T-helper 17 cell (primary cell): ENCODE measurements at places on chromosomes 11 and 22.

DNA sequence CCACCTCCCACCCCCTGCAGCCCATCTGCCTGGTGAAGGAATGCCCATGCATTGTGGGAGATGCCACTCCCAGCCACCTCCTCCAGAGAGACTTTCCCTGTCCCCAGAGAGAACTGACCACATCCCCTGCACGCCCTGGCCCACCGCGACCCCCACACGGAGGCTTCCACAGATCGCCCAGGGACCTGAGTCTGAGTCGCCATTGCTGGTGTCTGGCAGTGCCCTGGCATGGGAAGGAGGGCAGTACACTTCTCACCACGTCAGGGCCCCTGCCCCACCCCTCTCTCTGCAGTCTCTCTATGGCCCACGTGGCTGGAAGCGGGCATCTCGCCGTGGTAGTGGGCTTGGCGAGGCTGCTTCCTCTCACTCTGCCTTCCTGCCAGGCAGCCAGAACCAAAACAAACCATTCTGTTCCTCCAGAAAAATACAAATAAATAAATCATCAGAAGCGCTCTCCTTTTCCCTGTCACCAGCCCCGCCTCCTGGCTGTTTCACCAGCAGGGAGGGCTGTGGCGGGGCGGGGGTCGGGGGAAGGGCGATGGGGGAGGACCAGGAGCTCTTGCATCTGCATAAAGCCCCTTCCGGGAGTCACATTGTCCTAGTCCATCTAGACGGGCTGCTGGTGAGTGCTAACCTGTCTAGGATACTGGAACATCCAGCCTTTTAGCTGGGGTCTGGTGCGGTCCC is 20.9 kb downstream of the SHISAL1 start:
- no peak for DNase-seq

- DNase-seq: no peak
Measured at GRCh38 chr11:132648851-132649250, 883.5 kb downstream of the OPCML start.

DNA sequence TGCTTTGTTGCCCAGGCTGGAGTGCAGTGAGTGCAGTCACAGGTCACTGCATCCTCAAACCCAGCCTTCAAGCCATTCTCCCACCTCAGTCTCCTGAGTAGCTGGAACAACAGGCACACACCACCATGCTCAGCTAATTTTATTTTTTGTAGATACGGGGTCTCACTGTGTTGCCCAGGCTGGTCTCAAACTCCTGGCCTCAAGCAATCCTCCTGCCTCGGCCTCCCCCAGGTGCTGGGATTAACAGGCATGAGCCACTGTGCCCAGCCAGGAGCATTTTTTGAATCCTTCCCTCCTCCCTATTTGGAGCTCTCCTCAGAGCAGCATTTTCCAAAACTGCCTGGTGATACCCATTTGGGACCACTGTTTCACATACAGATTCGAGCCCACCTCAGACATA is 77.2 kb downstream of the NCAPD3 start:
- DNase-seq: no peak

DNA sequence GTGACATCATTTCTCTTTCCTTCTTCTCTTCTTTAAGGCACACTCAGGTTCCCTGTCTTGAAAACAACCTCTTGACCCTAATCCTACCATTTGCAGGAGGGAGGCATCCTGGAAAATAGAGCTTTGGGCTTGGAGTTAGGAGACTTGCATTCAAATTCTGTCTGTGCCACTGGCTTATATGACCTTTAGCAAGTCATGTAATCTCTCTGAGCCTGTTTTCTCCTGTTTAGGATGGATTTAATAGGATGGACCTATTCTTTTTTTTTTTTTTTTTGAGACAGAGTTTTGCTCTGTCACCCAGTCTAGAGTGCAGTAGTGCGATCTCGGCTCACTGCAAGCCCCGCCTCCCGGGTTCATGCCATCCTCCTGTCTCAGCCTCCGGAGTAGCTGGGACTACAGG is 25.1 kb upstream of the CCDC134 start:
- no peak for DNase-seq

DNA sequence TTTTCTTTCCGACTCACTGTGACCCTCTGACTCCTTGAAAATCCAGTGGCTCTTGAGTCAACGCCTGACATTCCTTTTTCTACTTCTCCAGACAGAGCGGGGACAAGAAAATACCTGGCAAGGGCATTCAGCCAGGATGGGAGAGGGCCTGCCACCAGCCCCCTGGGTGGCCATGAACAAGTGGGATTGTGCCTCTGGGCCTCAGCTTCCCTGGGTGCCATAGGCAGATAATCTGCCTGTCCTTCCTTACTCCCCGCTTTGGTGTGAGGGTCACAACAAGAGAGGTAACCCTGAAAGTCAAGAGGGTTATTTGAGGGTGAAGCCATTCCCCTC is 613.9 kb upstream of the CADM1 start:
- DNase-seq: no peak

GRCh38 chr22:25728071-25728470 is 13.9 kb upstream of the MYO18B start:
- DNase-seq: no peak

GRCh38 chr11:64094463-64095260 is 58.9 kb downstream of the FLRT1 start:
- no peak for DNase-seq

DNA sequence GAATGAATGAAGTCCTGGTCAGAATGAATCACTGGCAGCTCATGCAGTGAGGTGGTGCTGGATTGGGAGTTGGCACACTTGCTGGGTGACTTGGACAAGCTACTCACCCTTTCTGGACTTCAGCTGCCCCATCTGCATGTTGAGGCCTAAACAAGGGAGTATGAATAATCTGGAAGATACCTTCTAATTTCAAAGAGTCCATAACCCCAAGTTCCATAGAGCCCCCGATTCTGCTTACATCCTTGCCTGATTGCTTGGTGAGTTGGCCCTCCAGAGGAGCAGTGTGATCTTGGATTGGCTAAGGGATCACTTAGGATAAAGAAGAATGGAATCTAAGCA is 18.3 kb upstream of the ACCSL start:
- no peak for DNase-seq

- DNase-seq: no peak
Measured at GRCh38 chr22:31651664-31652063, 10.4 kb downstream of the PISD start.

- no peak for DNase-seq
Measured at GRCh38 chr11:133476570-133477250, 55.6 kb downstream of the OPCML start.

GRCh38 chr11:19912115-19912957 is 199.7 kb downstream of the NAV2 start:
- no peak for DNase-seq

GRCh38 chr11:107962181-107962580 is 33.9 kb downstream of the RAB39A start:
- DNase-seq: no peak

DNA sequence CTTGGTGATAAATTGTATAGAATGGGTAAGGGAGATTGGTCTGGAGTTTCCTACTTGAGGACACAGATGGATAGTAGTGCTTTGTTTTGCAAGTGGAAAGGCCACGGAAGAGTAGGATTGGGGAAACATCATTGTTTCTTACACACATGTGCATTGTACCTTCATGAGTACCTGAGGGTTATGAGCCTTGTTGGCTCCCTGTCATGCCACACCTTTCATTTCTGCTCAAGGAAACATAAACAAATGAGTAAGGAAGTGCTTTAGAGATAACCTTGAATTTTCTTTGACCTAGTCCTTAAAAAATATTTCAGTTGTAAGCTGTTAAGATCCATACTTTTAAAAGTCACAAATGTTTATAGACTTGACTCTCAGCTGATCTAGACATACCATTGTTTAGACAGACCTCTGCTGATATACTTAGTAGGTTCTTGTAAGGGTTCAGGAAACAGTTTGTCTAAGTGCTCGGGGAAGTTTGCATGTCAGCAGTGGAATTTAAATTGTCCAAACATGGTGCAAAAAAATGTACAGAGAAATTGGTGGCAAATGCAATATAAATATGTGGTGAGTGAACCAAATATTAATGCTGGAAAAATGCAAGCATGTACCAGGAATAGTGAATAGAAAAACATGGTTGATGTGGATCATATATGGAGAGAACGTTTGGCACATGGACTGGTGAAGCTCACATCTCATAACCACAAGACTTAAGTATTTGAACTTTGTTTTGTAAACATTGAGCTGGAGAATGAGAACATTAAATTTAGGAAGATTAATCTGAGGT is 40.9 kb downstream of the GAS2 start:
- DNase-seq: no peak

- no peak for DNase-seq
Measured at GRCh38 chr11:15233371-15234165, 118.8 kb downstream of the INSC start.

GRCh38 chr11:117231842-117232091 is at the start of gene PCSK7:
PCSK7 (minus strand) TSS chr11:117232073; CDS start chr11:117229844, 2,229 bp downstream.
- DNase-seq: peak; percentile 18

DNA sequence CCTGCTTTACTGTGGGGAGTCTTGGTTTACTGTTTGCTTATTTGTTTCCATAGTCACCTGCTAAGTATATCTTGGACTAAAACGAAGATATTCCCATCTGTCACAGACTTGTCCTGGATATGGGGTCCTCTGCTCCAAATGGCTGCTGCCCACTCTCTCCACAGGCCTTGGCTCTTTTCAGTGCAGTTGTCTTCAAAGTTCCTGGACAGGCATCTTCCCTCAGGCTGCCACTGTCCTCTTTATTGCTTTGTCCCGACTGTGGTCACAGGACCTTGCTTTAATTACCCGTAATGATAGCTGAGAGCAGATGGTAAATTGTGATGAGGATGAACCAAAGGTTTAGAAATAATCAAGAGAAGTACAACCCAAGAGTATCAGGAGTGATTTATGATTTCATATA is 713.9 kb upstream of the CCDC179 start:
- DNase-seq: no peak

GRCh38 chr11:117754030-117754429 is 43.0 kb downstream of the DSCAML1 start:
- no peak for DNase-seq

DNA sequence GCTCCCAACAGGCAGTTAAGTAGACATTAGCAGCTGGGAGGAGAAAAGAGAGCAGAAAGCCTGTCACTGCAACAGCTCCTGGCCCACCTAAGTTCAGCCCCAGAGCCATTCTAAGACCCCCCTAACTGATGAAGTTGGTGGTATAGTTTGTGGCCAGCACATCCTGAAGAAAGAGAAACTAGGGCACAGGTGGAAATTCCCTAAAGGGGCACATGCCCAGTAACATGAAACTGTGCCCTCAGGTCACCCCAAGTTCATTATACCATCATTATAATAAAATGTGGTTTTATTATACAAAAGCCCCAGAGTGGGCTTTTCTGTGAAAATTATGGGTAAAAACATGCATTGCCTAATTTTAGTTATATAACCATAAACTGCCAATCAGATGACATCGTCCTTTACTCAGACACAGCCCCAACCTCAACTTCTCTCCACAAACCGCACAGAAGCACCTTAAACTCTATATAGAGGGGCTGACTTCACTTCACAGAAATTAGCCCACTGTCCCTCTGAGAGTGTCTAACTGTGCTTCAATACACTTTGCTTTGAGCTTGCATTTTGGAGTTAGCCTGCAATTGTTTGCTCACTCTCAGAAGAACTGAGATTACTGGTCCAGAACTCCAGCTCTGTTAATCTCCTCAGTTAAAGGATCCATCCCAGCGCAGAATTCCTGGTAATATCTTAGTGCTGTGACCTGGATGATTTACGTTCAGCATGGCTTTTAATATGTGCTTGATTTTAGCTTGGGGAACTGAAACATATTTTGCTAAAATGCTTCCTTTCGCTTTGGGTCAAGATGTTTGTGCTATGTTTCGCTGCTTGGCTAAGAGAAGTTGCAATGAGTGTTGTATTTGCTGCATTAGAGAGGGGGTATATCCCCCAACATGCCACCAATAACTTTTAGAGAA is 1.8 kb upstream of the APOL3 start:
- no peak for DNase-seq

DNA sequence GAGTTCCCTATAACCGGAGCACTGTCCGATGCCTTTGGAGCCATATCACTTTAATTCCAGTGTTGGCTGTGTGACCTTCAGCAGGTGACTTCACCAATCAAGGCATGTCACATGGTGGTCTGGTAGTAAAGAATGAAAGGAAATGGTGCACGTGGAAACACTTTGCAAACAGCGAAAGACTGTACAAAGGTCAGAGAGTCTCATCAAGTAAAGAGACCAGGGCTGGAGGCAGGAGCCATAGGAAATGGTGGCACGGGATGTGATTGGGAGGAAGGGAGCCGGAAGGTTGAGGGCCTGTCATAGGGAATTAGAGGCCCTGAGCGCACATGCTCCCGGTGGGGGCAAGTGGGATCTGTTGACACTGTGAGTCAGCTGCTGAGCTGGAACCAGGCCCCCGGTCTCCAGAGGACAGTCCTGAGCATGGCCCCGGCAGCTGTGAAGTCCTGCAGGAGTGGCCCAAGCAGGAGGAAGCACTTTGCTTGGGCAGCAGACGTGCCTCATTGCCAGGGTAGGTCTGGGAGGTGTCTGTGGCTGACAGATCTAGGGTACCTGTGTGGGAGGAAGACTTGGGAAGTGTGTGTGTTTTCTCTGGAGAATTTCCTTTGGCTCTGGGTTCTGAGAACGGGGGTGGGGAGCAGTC is 2.0 kb downstream of the DAGLA start:
- DNase-seq: no peak

- DNase-seq: no peak
Measured at GRCh38 chr11:108237058-108237481, 14.2 kb downstream of the ATM start.

GRCh38 chr11:62965574-62965973 is 19.2 kb downstream of the SLC22A6 start:
- DNase-seq: no peak

DNA sequence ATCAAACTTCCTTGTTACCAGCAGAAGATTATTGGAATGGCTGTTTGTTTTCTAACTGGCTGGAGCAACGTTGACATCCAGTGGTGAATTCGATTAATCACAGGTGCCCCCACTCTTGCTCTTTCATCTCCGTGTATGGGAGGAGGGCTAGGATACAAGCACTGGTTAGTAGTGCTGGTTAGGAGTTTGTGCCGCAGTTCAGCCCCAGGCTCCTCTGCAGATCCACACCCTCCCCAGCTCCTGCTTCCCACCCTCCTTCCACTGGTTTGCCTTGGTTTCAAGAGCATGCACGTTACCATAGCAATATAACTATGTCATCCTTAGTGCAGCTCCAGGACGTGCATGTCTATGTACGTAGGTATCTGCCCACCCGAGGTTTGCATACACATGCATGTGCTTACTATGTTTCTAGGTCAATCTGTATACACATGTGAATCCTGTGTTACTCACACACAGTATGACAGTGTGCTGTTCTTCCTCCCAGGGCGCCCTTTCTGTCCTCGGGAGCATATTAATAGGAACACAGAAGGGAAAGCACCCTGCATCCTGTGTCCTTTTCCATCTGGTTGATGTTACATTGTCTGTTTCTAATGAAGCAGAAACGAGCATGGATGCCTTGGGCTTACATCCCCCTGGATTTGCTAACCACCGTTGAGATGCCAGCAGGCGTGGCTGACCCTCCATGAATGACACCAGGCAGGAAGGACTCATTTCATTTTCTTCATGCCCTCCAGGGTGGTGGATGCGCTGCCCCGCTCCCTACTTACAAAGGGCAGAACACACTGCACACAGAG is 539.3 kb downstream of the OPCML start:
- DNase-seq: no peak

DNA sequence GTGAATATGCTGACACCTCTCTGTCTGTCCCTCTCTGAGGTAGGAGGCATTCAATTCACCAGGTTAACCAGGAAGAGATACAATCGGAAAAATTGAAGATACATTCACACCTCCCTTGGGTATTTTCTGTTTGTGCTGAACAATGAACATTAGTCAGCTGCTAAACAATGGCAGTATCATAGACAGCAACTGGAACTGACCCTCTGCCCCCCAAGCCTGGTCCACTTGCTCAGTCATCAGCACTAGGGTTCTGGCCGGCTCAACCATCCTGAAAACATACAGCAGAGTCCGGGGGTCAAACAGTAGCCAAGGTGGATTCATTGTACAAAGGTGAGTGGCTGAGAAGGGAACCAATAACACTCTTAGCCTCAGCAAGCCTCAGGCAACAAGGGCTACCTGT is 4.0 kb downstream of the NECTIN1 start:
- no peak for DNase-seq
